Esophagus squamous epithelium (tissue), 5 donors: ENCODE measurements at places on chromosomes 3 and 15.

DNA sequence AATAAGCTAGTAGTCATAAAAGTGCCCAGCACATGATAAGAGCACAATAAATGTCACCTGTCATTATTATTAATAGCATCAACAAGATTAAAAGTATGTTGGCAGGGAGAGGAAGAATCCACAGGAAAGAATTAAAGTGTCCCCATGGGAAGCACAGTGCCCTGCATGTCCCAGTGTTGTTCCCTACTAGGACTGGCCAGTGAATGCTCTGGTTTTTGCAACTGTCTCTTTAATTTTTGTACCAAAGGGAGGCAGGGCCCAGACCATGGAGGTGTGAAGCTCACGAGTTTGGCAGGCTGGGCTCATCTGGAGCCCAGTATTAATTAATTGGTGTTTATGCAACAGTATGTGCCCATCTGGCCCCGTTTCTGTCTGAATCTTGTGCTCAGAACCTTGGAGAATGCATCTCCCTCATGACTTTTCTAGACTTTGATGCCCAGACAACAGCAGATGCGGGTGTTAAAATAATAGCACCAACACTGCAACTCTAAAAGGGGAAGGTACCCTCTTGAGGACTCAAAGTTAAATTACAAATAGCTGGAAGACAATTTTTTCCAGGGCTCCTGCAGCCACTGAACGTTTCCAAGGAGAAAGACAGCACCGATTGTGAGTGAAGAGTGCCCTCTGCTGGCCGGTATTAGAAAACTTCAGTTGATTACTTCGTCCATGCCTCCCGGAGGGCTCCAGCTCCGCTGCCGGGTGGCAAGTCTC is 71.9 kb upstream of the SPATA12 start:
- no peak for DNase-seq

- DNase-seq = no peak
Measured at GRCh38 chr15:41981371-41982132, 9.2 kb upstream of the EHD4 start.

DNA sequence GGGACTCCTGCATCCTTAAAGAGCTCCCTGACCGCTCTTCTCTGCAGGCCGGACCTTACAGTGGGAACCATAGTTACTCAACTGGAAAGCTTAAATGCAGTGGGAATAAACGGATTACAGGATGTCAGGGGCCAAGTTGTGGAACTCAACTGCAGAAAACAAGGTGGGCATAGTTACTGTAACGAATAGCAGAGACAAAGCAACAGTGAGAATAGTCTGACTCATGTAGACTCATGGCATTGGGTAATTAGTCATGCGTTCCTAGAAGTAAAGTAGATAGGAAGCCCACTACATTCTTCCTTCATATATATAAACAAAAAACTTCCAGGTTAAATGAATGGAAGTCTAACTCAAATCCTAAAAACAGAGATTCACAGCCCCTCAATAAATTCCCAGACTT is 95.5 kb upstream of the CHRNA7 start:
- DNase-seq = no peak

DNA sequence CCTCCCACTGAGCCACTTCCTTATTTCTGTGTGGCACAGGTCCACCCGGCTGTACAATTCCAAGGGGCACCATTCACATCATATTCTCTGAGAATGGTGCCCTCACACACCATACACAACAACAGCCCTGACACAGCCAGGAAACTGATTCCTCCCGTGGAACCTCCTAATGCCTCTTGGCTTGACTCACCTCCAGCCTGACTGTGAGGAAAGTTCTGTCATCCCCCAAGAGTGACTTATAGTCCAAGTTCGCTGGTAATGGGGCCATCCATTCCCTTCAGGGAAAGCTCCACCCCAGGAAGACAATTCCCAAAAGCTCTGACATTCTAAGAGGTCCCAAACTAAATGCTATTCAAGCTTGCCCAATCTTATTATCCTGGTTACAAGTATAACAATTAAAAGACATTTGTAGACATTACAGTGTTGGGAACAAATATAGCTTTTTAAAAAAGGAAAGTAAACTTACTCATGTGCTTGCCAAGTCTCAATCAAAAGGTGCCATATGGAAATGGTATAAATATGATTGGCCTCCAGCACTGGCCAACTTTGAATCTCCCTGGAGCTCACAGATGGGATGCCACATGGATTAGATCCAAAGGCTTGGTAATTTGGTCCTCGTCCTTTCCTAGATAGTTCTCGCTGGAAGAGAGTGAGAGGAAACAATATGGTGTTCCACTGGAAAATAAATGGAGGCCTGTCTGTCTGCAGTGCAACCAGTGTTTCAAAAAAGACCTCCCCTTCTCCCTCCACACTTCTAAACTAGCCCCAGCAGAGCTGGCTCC is 56.3 kb upstream of the PSMD6 start:
- no peak for DNase-seq

DNA sequence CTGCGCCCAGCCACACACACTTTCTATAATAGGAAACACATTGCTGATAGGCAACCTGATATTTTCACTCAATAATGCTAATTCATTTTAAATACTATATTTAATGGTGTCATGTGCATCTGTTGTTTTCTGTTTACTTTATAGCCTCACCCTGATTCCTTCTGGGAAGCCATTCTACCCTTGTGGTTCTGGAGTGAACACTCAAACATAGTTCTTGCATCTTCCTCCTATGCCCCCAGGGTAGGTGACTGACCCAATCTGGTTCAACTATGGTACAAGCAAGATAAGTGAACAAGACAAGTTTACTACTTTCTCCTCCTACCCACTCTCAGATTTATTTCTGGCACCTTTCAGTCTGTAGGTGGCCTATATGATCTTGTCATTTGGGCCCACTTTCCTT is 4.3 kb upstream of the SCG3 start:
- no peak for DNase-seq
